ENCODE measurements at places on chromosomes 12 and 14. TPM values are rescaled to one million over a fixed set of nuclear protein-coding genes. Genes with fewer than 3 reads are reported as not detected.

The SLCO1A2 gene
- total RNA-seq = not detected

The C14orf39 gene
- total RNA-seq = 0.16 TPM

The AQP5 gene
- total RNA-seq = not detected

The LUM gene
- 1,443 TPM for total RNA-seq

The GPR84 gene
- 0.16 TPM for total RNA-seq

The HOXC13 gene
- total RNA-seq = not detected

The FBLN5 gene
- 215 TPM for total RNA-seq

The SERPINA4 gene
- total RNA-seq = not detected

The RBP5 gene
- total RNA-seq = not detected

The EID3 gene
- total RNA-seq = 10.3 TPM

The MED13L gene
- 339 TPM for total RNA-seq

The OR4E2 gene
- not detected for total RNA-seq

The KRT76 gene
- total RNA-seq = not detected

The TTC9 gene
- total RNA-seq = 1.7 TPM

The PRDM4 gene
- 40.0 TPM for total RNA-seq

The FZD10 gene
- total RNA-seq = not detected

The CCDC38 gene
- not detected for total RNA-seq

The COX8C gene
- total RNA-seq = not detected

The RD3L gene
- total RNA-seq = not detected

The VWF gene
- total RNA-seq = 0.81 TPM

The MYBPC1 gene
- total RNA-seq = not detected

The LRRIQ1 gene
- 1.1 TPM for total RNA-seq

The CLEC4C gene
- not detected for total RNA-seq

The AMDHD1 gene
- total RNA-seq = under 0.01 TPM

The RBM23 gene
- 73.2 TPM for total RNA-seq

The NR4A1 gene
- total RNA-seq = 4.2 TPM

The TGM1 gene
- total RNA-seq = 3.1 TPM

The KRT75 gene
- total RNA-seq = not detected

The NKX2-1 gene
- total RNA-seq = not detected

The NTF3 gene
- 4.4 TPM for total RNA-seq

The MAP1LC3B2 gene
- 0.36 TPM for total RNA-seq

The VCPKMT gene
- 5.0 TPM for total RNA-seq

The HOXC6 gene
- not detected for total RNA-seq

The IL23A gene
- not detected for total RNA-seq

The KCNC2 gene
- not detected for total RNA-seq

The KCNH3 gene
- total RNA-seq = not detected

The OAS2 gene
- 26.6 TPM for total RNA-seq

The PLEKHG7 gene
- not detected for total RNA-seq

The GRIP1 gene
- 0.81 TPM for total RNA-seq

The ACYP1 gene
- 9.9 TPM for total RNA-seq

The GYS2 gene
- total RNA-seq = not detected

The RNASE2 gene
- not detected for total RNA-seq

The MUCL1 gene
- not detected for total RNA-seq

The CYP46A1 gene
- total RNA-seq = 0.36 TPM

The ZNF219 gene
- 17.2 TPM for total RNA-seq

The LRCOL1 gene
- total RNA-seq = not detected

The SDR9C7 gene
- not detected for total RNA-seq

The NUAK1 gene
- total RNA-seq = 37.3 TPM

The PTPRQ gene
- total RNA-seq = 2.2 TPM

The TMEM52B gene
- total RNA-seq = not detected

The TROAP gene
- 1.8 TPM for total RNA-seq

The POLE2 gene
- total RNA-seq = 4.7 TPM

The RALGAPA1 gene
- total RNA-seq = 36.9 TPM

All from hair follicle dermal papilla cell (primary cell).